Bronchial epithelial cell (primary cell): ENCODE measurements at places on chromosomes 4 and X. TPM values are rescaled to one million over a fixed set of nuclear protein-coding genes. Genes with fewer than 3 reads are reported as not detected.
A peak's percentile ranks its signal among the peaks of the same experiment; 100 is the strongest.

SSX4B gene
- total RNA-seq: not detected in 2 replicates

FAT4 gene
- 2.0 and 2.1 TPM in 2 replicates for total RNA-seq

DNA sequence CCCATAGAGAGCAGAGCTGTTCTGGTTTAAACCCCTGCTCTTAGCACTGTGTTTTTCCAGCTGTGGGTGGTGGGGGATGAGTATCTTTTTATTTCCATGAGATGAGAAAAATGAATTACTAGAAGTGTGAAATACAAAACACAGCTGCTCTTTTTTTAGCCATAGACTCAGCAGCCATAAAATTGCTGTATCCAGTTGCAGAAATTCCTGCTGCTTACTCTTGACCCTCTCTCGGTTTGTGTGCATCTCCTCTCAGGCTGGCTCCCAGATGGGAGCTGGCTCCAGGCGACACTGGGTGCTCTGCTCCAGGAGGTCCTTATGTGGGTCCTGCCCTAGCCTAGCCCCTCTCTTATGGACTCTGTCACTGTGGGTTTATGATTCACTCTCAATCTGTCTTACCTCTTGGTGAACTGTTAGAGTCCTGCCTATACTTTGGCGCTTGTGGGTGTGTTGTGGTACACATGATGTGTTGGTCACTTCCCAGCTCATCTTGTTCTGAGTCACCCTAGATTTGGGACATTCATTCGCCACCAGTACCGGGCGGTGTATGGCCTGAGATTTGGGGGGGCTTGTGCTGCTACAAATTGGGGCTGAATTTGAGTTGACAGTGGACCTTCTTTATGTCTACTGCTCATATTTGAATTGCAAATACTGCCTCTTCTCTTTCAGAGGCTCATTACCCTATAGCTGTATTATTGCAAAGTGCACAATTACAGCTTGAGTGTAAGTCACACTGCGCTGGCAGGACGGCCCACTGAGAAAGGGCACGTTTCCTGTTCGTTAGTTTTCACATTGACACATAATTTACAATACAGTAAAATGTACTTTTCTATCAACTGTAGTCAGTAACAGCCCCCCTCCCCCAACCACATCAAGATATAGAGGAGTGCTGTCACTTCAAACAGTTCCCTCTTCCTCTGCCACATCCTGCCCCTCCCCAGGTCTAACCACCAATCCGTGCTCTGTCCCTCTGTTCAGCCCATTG, 46.9 kb upstream of the MSANTD1 start:
- no peak for DNase-seq

DNA sequence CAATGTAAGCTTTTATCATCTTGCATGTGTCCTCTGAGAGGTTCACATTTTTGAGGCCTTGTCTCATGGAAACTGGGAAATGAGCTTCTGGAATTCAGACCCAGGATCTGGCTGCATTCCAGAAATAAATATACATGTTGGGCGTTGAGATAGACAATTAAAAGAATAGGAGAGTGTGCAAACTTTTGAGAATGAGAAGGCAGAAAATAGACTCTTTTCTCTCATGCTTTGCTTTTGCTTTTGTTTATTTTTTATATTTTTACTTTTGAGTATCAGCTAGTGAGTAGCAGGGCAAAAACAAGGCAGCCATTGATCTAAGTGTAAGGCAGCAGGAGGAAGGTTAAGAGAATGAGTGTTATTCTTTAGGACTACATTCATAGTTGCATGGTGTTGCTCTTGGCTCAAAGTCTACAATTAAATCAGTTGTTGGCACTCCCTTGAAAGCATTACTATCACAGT, 12.4 kb downstream of the SHROOM3 start:
- no peak for DNase-seq

DNA sequence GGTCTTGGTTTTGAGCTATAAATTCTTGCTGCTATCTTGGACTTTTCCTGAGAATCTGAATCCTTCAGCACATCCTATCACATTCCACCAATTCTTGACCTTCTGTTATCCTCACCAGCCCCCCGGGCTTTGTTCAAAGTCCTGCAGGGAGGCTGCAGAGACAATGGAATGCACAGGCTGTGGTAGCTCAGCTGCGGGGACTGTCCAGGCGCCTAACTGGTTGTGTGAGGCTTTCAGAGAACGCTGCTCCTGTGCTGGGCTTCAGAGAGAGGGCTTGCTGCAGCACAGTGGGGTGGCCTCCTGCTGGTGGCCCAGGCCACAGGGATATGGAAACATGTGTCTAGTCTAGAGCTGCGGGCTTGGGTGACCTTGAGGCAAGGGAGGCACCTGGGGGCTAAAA, 196.3 kb upstream of the GATB start:
- DNase-seq: no peak

DNA sequence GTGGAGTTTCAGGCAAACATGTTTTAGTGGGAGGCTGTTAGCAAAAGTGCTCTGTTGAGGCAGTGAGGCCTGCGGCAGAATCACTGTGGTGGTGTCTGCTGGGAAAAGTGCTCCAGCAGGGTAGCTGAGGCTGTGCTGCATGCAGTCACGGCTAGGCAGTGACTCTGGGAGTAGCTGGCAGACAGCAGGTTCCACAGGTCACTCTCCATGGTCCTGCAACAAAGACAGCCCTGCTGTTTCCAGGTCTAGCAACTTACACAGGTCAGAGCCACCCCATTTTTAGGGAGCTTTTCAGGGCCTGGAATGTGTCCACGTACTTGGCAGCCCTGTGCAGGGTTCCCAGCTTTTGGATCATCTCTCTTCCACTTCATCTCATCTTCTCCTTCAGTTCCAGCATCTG, 184.3 kb downstream of the NAA11 start:
- peak; percentile 44 for DNase-seq
